ENCODE measurements at places on chromosomes 5 and 9. TPM values are rescaled to one million over a fixed set of nuclear protein-coding genes. Genes with fewer than 3 reads are reported as not detected.

Gene PCDHB12
- total RNA-seq = not detected

Gene DMRTA1
- not detected for total RNA-seq

Gene GRIN3A
- total RNA-seq = not detected

Gene PCSK1
- not detected for total RNA-seq

Gene RFESD
- total RNA-seq = 5.4 TPM

Gene TAS2R1
- not detected for total RNA-seq

Gene SAXO1
- not detected for total RNA-seq

Gene ZER1
- total RNA-seq = 18.3 TPM

Gene ANKRD34B
- total RNA-seq = not detected

Gene MEIKIN
- total RNA-seq = 0.53 TPM

Gene ADAMTS2
- total RNA-seq = not detected

Gene CERCAM
- total RNA-seq = 1.9 TPM

Gene RBM27
- 31.9 TPM for total RNA-seq

Gene OR1L6
- not detected for total RNA-seq

Gene ZFP2
- 0.31 TPM for total RNA-seq

Gene PAEP
- total RNA-seq = not detected

Gene IFNB1
- total RNA-seq = not detected

Gene FOXD4L5
- 0.09 TPM for total RNA-seq

Gene NSG2
- not detected for total RNA-seq

Gene SPATA31E1
- not detected for total RNA-seq

Gene CCDC152
- 14.5 TPM for total RNA-seq

Gene CYLC2
- total RNA-seq = not detected

Gene IFNA21
- not detected for total RNA-seq

Gene OLFML2A
- not detected for total RNA-seq

Gene OGN
- not detected for total RNA-seq

Gene FGF18
- 0.18 TPM for total RNA-seq

Gene HTR1A
- total RNA-seq = not detected

Gene NTRK2
- total RNA-seq = 0.38 TPM

Gene DUSP1
- total RNA-seq = 9.4 TPM

Gene TPPP
- 0.37 TPM for total RNA-seq

Gene PCDHA10
- not detected for total RNA-seq

Gene CDH9
- total RNA-seq = not detected

Gene DRD1
- total RNA-seq = not detected
